Esophagus squamous epithelium (tissue), 5 donors: ENCODE measurements at places on chromosomes 7 and 10.

DNA sequence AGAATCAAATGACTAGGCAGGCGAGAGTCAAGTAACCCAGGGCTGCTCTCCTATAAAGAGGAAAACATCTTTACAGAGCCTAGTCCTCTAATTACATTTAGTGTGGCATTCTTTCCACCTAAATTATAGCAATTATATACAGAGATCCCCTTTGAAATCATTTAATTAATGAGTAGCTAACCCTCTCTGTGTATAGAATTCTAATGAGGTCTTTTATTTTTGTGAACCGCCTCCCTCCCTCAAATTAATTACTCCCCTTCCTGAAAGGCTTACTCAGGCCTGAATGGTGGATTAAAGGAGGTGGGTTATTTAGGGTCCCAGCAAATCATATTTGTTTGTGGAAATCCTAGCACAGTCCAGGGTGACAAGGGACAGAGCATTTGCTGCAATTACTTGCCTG lies 551.8 kb downstream of the SORCS3 start:
- no peak for DNase-seq

DNA sequence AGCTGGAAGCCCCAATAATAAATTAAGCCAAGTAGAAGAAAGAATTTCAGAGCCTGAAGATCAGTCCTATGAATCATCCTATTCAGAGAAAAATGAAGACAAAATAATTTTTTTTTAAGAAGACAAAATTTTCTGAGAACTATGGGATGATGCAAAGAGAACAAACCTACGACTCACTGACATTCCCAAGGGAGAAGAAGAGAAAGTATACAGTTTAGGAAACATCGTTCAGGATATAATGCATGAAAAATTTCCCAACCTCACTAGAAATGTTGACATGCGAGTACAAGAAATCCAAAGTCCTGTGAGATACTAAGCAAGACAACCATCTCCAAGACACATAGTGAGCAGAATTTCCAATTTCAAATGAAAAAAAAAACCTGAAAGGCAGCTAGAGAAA lies 150.5 kb downstream of the THSD7A start:
- no peak for DNase-seq

GRCh38 chr10:116787053-116787659 lies 44.8 kb upstream of the HSPA12A start:
- no peak for DNase-seq

- DNase-seq, result no peak
Observed at GRCh38 chr10:92238586-92239098, 52.2 kb downstream of the CPEB3 start.

DNA sequence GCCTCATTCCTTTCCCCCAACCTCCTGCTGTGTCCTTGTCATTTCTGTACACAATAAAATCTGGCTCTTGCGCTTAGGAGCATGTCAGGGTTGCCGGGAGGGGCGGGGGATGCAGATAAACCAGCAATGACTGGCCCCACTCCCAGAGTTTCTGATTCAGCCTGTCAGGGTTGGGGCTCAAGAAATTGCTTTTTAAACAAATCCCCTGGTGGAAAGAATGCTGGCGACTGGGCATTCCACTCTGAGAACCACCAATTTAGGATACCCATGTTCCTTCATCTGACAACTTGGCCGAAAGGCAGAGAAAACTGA lies 376.4 kb downstream of the TCERG1L start:
- no peak for DNase-seq

GRCh38 chr7:100588438-100588837 lies 2.3 kb downstream of the FBXO24 start:
- DNase-seq, result no peak

DNA sequence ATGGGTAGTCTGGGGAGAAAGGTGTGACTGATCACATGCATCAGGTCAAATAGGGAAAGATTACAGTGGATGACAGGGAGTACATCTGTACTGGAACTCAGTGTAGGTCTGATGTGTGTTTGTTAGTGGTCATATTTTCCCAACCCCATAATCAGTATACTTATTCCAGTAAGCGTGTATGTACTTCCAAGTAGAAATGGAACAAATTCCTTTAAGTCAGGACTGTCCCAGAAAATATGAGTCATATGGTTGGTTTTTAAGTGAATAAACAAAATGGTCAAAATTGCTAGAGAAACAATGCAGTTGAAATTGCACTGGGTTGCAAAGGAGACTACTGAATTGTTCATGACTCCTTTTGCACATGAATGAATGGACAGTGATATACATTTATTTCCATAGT lies 118.8 kb upstream of the MYO3A start:
- no peak for DNase-seq

- DNase-seq, result no peak
Observed at GRCh38 chr7:151481650-151482505, 37.8 kb downstream of the RHEB start.

- DNase-seq, result no peak
Observed at GRCh38 chr10:3043512-3044368, 23.6 kb upstream of the PFKP start.

DNA sequence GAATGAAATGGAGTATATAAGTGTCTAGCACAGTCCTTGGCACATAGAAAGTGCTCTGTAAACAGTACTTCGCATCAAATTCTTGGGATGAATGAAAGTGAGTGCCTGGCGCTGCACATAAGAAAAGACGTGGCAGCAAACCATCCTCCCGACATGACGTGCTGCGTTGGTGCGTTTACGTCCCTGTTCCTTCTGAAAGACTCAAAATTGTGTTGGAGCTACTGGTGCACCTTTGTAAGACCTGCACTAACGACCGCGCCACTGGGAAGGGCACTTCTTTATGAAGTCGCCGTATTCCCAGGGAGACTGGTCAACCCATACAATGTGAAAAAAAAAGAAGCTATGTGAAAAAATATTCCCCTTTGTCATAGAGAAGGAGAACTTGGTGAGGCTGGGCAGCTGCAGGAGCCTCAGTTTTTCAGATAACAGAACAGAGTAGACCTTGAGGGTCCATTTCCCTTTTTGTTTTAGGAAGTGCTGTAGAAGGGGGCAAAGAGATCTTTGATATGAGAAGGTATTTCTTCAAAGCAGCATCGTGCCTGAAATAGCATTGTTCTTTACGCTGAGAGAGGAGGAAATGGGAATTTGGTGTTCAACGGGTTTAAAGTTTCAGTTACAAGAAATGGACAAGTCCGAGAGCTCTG lies 91.7 kb downstream of the PTPRE start:
- DNase-seq, result no peak

DNA sequence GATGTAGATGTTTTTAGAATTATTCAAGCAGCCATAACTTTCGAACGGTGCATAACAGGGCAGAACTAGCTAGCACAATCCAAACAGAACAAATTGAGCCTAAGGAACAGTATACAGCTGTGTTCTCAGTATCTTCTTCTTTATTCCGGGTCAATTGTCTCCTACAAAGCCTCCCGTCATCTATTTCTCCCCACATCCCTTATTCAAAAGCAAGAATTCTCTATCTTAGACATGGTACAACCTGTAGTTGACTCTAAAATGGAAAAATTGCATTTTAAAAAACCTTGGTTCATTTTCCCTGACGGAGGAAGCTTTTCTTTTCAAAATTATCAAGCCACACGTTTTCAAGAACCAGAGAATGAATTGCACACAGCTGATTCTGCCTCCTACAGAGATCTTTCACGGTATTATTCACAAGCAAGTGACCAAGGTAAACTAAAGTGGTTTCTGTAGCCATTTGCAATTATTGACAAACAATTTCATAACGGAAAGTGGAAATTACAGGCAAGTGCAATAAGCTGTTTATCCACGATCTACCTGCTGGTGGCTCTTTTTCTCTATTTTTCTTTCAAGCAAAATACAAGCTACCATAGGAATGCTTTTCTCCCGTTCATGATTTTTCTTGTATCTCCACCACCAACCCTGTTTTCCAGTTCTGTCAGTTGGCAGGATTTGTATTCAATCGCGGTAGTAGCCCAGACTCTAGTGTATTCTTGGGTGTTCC lies 2.3 kb downstream of the GRM8 start:
- no peak for DNase-seq

DNA sequence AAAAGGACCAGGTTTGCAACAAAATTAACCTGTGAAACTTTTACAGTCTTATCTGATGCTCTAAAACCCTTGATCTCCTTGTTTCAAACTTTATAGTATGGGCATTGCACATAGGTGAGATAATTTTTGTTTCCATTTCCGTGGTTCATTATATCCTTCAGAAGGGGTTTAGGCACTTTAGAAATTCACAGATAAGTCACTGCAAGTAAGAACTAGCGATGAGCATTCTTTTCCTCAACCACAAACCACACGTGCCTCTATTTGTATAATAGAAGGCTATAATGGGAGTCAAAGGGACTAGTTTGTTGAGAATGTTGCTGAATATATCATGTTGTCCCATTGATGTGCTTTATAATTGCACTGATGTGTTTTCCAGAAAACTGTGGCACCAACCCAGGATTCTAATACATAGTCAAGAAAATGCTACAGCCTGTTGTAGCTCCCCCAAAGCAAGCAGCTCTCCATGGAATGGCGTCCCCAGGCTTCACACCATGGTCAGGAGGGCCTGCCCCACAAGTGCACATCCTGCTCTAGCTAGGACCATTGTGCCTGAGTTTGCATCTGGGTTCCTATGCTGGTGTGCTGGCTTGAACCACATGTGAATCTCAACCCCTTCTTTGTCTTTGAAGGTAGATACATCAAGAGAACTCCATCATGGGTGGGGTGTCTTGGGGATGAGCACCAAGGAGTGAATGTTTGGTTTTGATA lies 14.0 kb upstream of the ATXN7L1 start:
- DNase-seq, result no peak

- DNase-seq, result no peak
Observed at GRCh38 chr7:45242698-45243097, 85.1 kb downstream of the RAMP3 start.

DNA sequence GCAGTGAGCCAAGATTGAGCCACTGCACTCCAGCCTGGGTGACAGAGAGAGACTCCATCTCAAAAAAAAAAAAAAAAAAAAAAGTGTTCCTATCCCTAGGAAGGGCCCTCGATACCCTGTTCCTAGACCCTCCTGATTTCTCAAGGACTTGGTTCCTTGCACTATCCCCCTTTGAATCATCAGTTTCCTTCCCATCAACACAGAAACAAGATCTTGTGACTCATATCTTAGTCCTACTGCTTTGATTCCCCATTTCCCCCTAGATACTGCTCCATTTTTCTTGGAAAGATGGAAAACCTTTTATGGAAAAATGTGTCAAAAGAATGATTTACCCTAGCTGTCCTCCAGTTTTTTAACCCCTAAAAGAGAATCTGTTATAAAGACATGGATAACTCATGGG lies 1.7 kb upstream of the ZNF862 start:
- no peak for DNase-seq

DNA sequence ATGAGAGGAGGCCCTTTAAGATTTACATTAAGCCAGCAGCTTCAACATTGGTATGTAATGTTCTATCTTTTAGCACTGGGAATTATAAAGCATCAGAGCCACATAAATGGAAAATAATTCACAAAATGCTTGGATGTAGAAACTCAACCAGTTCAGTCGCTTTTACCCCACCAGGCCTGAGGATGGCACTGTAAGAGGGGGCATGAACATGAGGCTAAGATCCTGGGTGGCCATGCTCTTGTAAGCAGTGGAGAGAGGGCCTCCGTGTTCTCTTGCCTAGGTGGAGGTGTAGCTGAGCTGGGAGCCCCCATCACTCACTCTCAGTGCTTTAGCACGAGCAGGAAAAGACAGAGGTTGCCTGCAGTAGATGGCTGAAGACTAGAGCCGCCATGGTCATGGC lies 238.8 kb downstream of the FANK1 start:
- DNase-seq, result no peak

DNA sequence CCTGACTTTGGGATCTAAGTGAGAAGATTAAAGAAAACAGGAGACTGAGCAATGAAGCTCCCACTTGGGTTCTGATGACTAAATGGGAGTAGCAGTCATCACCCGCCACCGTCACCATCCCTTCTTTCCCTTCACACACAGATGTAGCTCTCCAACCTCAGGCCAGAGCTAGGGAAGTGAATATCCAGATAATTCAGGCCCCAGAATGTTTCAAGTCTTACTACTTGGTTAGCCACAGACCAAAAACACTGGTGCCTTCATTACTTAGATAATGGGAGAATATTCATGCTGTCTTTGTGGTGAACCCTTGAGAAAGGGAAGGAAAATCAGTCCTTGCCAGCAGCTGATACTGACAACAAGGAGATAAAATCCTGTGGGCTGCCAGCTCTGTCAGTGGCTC lies 100.7 kb downstream of the OSBPL3 start:
- DNase-seq, result no peak

DNA sequence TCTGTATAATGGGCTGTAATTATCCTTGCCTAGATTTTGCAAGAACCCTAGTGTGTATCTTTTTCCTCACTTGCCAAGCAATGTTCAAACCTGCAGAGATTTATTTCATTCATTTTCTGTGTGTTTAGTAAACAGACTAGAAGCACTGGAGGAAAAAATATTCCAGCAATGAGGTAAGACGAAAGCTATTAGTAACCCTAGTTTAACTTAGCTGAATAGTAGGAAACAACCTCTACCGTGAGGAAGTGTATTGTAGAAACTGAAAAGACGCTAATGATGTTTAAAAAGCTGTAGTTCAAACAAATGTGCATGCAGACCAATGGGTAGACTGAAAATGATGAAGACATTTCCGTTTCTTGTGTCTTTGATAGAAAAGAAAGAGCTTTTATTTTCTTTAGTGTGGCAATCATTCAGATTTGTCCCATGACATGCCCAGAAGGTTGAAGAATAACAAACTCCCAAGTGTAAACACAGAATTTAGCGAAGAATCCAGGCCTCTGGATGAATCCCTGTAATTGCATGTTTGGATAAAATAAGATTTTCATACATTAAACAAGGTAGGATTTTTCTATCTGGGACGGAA lies 20.7 kb downstream of the CAV1 start:
- DNase-seq, result no peak

DNA sequence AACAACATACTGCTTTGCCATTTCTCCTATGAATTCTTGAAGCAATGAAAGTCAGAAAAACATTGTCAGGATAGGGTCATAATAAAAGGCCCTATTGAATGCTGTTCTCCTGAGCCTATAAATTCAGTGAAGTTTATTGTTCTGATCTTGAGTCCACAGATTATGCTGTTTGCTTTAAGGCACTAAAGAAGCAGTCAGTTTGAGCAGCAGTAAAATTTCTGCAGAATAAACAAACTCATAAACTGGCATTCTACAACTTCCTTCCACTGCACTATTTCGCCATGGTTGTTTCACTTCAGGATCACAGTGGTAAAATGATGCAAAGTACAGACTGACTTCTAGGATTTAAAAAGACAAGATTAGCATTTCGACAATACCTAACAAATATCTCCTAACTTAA lies 503.2 kb downstream of the SH2D4B start:
- DNase-seq, result no peak
